ENCODE measurements at places on chromosomes 3 and 15.

DNA sequence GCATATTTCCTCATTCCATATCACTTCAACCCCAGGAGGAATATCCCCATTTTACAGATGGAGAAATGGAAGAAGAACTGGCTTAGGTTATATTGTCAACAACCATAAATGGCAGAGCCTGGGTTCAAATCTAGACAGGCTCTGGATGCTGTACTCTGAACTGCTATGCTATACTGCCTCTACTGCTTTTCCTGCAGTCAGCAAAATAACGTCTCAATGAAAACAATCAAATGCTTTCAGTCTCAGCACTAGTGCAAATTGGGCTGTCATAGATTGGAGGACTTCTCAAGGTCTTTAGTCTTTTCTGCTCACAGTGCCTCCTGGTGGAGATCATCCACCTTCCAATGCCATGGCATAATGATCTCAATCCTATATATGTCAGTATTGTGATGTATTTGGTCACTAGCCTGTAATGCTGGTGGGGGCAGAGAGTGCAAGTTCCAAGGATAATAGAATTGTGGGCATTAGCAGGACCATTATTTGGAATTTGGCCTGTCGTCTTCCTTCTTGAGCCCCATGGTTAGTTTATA, 285.0 kb downstream of the CLSTN2 start:
- no peaks in the 10 kb centered on the region for H3K27me3 ChIP-seq
- no peak for DNase-seq
- no peaks in the 10 kb centered on the region for H3K36me3 ChIP-seq
- no peak overlapping the region for H3K4me3 ChIP-seq
- no peak overlapping the region for H3K27ac ChIP-seq
- no peaks in the 10 kb centered on the region for H3K4me1 ChIP-seq

DNA sequence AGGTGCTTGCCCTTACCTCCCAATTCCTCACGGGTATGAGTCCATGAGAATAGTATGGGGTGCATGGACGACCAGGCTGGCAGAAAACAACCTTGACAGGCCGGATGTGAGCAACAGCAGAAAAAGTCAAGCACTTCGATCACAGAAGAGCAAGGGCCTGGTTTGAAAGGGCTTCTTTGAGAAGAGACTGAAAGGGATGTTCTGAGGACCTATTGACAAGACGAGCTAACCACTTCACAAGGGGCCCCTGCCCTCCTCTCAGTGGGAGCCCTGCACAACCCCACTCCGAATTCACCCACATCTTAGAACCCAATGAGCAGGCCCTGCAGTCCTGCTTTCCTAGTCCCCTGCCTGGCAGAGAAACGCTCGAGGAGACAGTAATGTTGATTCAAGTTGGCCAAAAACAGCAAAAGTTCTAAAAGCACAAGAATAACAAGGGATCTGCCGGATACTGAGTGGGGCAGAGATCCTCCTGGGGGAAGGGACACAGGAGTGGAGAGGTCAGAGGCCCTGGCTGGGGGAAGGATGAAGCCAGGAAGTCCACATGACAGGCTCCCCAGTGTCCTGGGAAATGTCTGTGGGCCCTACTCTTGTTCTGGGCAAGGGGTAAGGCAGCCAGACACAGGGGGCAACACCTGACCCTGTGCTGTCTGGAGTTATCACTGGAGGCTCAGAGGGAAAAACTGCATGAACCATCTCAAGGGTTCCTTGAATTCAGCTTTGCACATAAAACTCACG, 14.8 kb upstream of the CX3CR1 start:
- peaks cover 13% of the 10 kb centered on the region for H3K36me3 ChIP-seq
- no peak overlapping the region for H3K4me3 ChIP-seq
- peaks cover 44% of the 10 kb centered on the region for H3K4me1 ChIP-seq
- DNase-seq: no peak
- H3K27ac ChIP-seq: peak overlapping the region; percentile 75

DNA sequence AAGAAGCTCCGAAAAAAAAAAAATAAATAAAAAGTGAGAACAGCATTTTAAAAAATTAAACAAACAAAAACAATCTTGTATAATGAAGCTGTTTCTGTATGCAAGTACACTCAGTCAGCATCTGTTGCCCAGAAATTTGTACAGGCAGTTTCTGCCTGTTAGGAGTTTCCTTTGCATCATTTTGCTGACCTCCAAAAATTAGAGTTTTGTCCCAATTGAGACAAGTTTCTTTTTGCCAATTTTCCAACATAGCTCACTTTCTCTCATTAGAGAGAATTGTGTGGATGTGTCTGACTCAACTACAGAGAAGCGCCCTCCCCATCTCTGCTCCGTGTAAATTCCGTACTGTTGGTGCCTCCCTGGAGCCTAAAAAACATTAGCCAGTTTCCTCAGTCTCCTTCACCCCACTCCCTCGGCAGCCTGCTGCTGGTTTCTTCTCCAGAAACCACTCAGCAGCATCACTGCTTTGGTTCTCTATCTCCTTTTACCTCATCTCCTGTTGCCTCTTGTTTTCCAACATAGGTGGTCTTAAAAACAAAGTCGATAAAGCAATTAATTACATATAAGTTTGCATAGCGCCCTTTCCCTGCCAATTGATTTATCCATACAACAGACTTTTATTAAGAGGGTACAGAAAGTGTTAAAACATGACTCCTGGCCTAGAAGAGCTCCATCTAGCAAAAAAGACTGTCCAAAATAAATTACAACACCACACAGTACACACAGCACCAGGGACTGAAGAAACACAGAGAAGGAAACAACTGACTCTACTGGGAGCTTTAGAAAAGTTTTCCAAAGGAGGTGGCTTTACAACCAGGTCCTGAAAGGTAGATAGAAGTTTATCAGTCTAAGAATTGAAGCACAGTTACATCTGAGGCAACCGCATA, 286.7 kb downstream of the SHOX2 start:
- no peak overlapping the region for H3K4me3 ChIP-seq
- no peak overlapping the region for H3K27ac ChIP-seq
- no peaks in the 10 kb centered on the region for H3K4me1 ChIP-seq
- DNase-seq: no peak

- no peak overlapping the region for H3K27ac ChIP-seq
- no peaks in the 10 kb centered on the region for H3K36me3 ChIP-seq
- no peaks in the 10 kb centered on the region for H3K27me3 ChIP-seq
- no peak for DNase-seq
These were observed 413.3 kb downstream of the CNTN6 start for GRCh38 chr3:1506090-1506489.

- peaks cover 65% of the 10 kb centered on the region for H3K27me3 ChIP-seq
- H3K4me1 ChIP-seq: no peaks in the 10 kb centered on the region
- no peak overlapping the region for H3K4me3 ChIP-seq
- no peak for DNase-seq
- peak overlapping the region; percentile 26 for H3K27ac ChIP-seq
- no peaks in the 10 kb centered on the region for H3K36me3 ChIP-seq
These were observed 8.2 kb downstream of the ZIC4 start for GRCh38 chr3:147397875-147398812.

DNA sequence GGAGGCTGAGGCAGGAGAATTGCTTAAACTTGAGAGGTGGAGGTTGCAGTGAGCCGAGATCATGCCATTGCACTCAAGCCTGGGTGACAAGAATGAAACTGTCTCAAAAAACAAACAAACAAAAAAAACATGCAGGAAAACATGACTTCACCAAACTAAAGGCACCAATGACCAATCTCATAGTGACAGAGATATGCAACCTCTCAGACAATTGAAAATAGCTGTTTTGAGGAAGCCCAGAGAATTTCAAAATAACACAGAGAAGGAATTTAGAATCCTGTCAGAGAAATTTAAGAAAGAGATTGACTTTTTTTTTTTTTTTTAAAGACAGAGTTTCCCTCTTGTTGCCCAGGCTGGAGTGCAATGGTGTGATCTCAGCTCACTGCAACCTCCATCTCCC, 26.1 kb downstream of the NCBP2 start:
- H3K4me1 ChIP-seq: peaks cover 2% of the 10 kb centered on the region
- DNase-seq: no peak
- H3K27ac ChIP-seq: no peak overlapping the region
- H3K36me3 ChIP-seq: peaks cover 39% of the 10 kb centered on the region
- H3K27me3 ChIP-seq: no peaks in the 10 kb centered on the region

DNA sequence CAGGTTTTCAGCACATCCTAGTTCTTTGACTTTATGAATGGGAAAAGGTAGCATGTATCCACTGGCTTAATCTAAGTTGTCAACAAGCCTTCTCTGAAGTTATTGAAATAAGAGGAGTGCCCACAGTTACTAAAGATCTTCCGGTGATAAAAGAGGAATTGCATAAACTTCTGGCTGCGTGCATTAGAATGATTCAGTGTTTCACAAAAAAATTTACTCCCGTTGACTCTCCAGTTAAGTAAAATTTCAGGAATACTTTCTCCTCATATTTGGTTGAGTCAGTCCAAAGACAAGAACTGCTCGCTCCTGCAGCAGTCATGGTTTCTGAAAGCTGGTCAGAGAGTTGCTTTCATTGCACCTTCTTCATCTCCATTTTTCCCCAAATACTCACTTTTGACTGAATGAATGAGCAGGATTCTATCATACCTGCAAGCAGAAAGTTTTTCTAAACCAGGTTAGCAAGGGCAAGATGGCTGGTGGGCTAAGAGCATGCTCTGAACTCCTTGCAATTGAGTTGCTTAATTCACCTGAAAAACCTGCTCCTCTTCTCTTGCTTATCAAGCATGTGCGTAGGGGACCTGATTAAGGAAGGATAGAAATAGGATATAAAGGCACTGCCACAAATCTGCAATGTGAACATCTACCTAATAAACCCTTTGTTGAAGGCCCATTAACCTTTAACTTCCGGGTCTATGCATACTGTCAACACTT, 64.2 kb upstream of the TIMP4 start:
- H3K36me3 ChIP-seq: no peaks in the 10 kb centered on the region
- H3K27ac ChIP-seq: no peak overlapping the region
- no peak for DNase-seq
- peaks cover 8% of the 10 kb centered on the region for H3K27me3 ChIP-seq
- no peaks in the 10 kb centered on the region for H3K4me1 ChIP-seq

- H3K4me1 ChIP-seq: peaks cover 65% of the 10 kb centered on the region
- H3K27ac ChIP-seq: peak overlapping the region; percentile 97
These were observed 4.3 kb downstream of the CSRNP1 start for GRCh38 chr3:39149059-39149455.

GRCh38 chr3:96347289-96347688, 467.1 kb upstream of the EPHA6 start:
- H3K27ac ChIP-seq: no peak overlapping the region
- H3K4me3 ChIP-seq: no peak overlapping the region
- H3K36me3 ChIP-seq: no peaks in the 10 kb centered on the region

- H3K4me1 ChIP-seq: peaks cover 27% of the 10 kb centered on the region
- DNase-seq: no peak
- no peak overlapping the region for H3K4me3 ChIP-seq
- no peak overlapping the region for H3K27ac ChIP-seq
These were observed 16.7 kb upstream of the ZMAT3 start for GRCh38 chr3:179088306-179088705.

- DNase-seq: no peak
- no peak overlapping the region for H3K27ac ChIP-seq
- H3K36me3 ChIP-seq: peaks cover 13% of the 10 kb centered on the region
- H3K27me3 ChIP-seq: no peaks in the 10 kb centered on the region
- no peak overlapping the region for H3K4me3 ChIP-seq
- peaks cover 3% of the 10 kb centered on the region for H3K4me1 ChIP-seq
These were observed 67.7 kb upstream of the CSPG5 start for GRCh38 chr3:47646362-47646761.

GRCh38 chr15:65655026-65655425, 33.3 kb downstream of the SLC24A1 start:
- H3K36me3 ChIP-seq: peaks cover 11% of the 10 kb centered on the region
- no peak for DNase-seq
- H3K4me1 ChIP-seq: peaks cover 5% of the 10 kb centered on the region
- H3K27me3 ChIP-seq: no peaks in the 10 kb centered on the region

- H3K4me1 ChIP-seq: peaks cover 42% of the 10 kb centered on the region
- H3K4me3 ChIP-seq: no peak overlapping the region
- H3K36me3 ChIP-seq: peaks cover 22% of the 10 kb centered on the region
- DNase-seq: no peak
These were observed 1.9 kb upstream of the TNFSF10 start for GRCh38 chr3:172525116-172525613.

- H3K4me1 ChIP-seq: no peaks in the 10 kb centered on the region
- no peaks in the 10 kb centered on the region for H3K36me3 ChIP-seq
- DNase-seq: no peak
- no peak overlapping the region for H3K27ac ChIP-seq
- H3K4me3 ChIP-seq: no peak overlapping the region
- H3K27me3 ChIP-seq: peaks cover 12% of the 10 kb centered on the region
These were observed 147.6 kb upstream of the HACD2 start for GRCh38 chr3:123732447-123732846.

- no peaks in the 10 kb centered on the region for H3K4me1 ChIP-seq
- H3K36me3 ChIP-seq: peaks cover 27% of the 10 kb centered on the region
- H3K27ac ChIP-seq: no peak overlapping the region
- no peak overlapping the region for H3K4me3 ChIP-seq
- H3K27me3 ChIP-seq: no peaks in the 10 kb centered on the region
- no peak for DNase-seq
These were observed 35.2 kb downstream of the PTPN23 start for GRCh38 chr3:47416041-47416440.

GRCh38 chr3:183828538-183828870, 3.1 kb upstream of the MAP6D1 start:
- no peak overlapping the region for H3K27ac ChIP-seq
- peaks cover 13% of the 10 kb centered on the region for H3K36me3 ChIP-seq
- peaks cover 6% of the 10 kb centered on the region for H3K4me1 ChIP-seq
- H3K4me3 ChIP-seq: no peak overlapping the region
- DNase-seq: no peak
- H3K27me3 ChIP-seq: peaks cover 14% of the 10 kb centered on the region

DNA sequence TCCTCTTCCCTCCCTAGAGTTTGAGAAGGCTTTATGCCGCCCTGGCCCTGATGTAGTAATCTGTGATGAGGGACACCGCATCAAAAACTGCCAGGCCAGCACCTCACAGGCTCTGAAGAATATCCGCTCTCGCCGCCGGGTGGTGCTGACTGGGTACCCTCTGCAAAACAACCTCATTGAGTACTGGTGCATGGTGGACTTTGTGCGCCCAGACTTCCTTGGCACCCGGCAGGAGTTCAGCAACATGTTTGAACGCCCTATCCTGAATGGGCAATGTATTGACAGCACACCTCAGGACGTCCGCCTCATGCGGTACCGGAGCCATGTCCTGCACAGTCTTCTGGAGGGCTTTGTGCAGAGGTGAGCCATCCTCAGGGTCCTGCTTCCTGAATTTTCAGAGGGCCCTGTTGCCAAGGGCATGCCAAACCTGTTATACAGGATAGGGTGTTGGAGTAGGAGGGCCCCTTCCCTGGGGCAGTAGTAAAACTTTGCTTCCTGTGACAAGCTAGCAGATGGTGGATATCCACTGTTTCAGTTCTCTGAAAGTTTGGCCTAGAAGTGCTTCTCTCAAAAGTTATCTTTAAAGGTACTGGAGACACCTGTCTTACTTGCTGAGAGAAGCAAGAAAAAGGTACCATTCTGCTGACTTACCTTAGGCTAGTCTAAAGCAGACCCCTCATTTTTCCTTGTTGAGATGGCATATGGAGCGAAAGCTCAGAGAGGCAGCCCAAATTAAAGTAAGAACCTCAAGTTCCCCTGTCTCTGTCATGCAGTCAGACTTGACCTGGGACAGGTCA, 33.7 kb upstream of the TEX264 start:
- DNase-seq: no peak
- H3K27ac ChIP-seq: no peak overlapping the region
- H3K27me3 ChIP-seq: no peaks in the 10 kb centered on the region
- peaks cover 41% of the 10 kb centered on the region for H3K36me3 ChIP-seq
- no peak overlapping the region for H3K4me3 ChIP-seq
